Activated CD4-positive, CD25-positive, alpha-beta regulatory T cell treated with anti-CD3 and anti-CD28 coated beads, Interleukin-2, amount 50 U/mL, for 72 hours (primary cell): ENCODE measurements at places on chromosomes 12 and 14.

DNA sequence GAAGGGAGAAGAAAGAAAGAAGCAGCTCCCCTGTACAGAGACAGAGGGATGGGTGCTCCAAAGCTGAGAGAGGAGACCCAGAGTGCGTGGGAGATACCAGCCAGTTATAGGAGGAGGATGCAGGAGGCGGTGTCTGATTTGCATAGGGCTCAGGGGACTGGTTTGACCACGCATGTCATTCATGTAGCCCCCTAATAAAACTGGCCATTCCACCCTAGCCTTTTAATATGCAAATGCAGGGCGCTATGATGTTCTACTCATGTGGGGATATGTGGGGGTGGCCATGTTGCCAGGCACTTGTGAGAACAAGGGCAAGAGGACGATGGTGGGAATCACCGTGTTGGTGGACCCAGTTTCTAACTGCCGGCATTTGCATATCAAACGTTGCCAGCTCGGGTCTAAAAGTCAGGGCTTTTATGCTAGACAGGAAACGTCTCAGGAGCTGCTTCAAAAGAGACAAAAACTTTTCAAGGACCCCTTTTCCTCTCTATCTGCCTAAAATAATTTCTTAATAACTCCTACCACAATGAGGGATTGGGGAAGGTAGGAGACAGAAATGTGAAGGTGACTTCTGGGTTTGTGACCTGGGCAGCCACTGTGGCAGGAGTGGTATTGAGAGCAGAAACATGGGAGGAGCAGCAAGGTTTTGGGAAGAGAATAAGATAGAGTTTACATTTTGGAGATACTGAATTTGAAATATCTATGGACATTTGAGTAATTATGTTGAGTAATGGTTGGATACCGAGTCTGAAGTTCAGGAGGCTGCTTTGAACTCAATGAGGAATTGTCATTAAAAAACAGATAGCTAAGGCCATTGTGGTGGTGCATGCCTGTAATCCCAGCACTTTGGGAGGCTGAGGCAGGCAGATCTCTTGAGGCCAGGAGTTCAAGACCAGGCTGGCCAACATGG, 2.2 kb upstream of the ATXN3 start:
- DNase-seq = no peak

DNA sequence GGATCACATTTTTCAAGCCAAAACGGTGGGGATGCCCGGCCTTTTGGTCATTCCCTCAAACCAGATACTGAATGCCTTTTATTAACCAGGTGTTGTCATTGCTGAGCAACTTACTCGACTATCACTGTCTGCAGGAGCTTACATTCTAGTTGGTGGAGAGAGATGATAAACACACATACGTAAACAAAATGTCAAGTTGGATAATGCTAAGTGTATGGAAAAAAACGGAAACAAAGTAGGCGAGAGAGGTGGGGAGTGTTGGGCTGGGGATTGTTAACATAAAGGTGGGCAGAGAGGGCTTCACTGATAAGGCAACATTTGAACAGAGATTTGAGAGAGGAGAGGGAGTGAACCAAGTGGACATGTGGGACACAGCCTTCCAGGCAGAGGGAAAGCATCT, 4.5 kb downstream of the C12orf43 start:
- no peak for DNase-seq

- no peak for DNase-seq
Measured at GRCh38 chr12:128079446-128079845, 187.5 kb upstream of the TMEM132C start.

GRCh38 chr12:47812797-47813510, 6.7 kb downstream of the HDAC7 start:
- DNase-seq = peak; percentile 84

GRCh38 chr12:102419094-102419764, 61.1 kb downstream of the IGF1 start:
- DNase-seq = no peak

GRCh38 chr14:68977718-68978171, 1.4 kb downstream of the ACTN1 start:
- peak; percentile 67 for DNase-seq

DNA sequence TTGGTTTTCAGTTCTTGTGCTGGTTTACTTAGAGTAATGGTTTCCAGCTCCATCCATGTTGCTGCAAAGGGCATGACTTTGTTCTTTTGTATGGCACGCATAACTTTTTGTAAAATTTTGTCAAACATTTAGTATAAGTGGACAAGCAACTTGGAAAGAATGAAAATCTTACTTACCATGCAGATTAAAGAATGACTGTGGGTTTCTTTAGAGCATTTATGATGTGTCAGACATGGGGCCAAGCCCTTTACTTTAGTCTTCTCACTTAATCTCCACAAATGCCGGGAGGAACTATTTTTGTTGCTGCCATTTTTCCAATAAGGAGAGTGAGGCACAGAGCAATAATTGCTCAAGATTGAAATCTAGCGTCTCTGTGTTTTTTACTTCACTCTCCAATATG, 652.5 kb upstream of the TBX3 start:
- no peak for DNase-seq

- no peak for DNase-seq
Measured at GRCh38 chr12:123856681-123857080, 94.6 kb downstream of the DNAH10 start.

DNA sequence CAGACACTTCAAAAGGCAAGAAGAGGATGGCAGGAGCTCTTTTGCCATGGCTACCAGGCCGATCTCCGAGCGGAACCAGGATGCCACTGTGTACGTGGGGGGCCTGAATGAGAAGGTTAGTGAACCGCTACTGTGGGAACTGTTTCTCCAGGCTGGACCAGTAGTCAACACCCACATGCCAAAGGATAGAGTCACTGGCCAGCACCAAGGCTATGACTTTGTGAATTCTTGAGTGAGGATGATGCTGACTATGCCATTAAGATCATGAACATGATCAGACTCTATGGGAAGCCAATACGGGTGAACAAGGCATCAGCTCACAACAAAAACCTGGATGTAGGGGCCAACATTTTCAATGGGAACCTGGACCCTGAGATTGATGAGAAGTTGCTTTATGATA, 9.8 kb downstream of the GARIN2 start:
- no peak for DNase-seq

DNA sequence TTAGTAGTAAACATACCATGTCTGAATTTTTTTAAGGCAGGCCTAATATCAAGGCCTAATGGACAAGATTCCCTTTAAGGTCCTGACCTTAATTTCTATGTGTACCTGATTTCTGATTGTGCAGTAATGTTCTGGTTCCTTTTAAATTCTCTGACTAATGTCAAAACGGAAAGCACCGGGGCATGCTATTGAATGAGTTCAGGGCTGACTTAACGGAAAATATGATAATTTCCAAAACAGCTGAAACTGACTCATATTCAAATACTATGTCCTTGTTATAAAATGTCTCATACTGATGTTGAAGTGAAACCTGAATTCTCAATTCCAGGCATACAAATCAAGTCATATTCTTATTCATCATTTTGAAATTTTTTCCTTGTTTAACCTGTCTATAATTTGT, 6.7 kb downstream of the TAS2R43 start:
- no peak for DNase-seq

- no peak for DNase-seq
Measured at GRCh38 chr12:76084863-76085519, 506 bp upstream of the NAP1L1 start.

DNA sequence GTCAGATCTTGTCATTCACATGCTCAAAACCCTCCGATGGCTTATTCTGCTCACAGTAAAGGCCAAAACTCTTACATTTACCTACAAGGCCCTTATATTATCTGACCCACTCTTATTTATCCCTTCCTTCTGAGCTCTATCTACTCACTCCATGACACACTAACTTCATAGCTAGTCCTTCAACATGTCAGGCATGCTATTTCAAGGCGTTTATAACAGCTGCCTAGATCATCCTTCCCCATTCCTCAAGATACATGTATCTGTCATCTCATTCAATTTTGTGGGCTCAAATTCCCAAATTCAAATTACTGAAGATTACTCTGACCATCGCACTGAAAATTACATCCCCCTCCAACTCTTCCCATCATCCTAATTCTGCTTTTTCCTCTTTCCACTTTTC, 6.9 kb downstream of the MIS18BP1 start:
- no peak for DNase-seq

DNA sequence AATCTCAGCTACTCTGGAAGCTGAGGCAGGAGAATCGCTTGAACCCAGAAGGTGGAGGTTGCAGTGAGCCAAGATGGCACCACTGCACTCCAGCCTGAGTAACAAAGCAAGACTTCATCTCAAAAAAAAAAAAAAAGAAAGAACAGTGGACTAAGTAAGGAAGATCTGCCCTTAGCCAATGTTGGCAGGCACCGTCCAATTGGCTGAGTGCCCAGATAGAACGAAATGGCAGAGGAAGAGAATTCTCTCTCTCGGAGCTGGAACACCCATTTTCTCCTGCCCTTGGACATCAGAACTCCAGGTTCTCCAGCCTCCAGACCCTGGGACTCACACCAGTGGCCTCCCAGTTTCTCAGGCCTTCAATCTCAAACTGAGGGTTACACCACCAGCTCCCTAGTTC, 49.9 kb downstream of the ESR2 start:
- DNase-seq = no peak

GRCh38 chr14:68124050-68124449, 304.5 kb downstream of the RAD51B start:
- no peak for DNase-seq
